Thoracic aorta (tissue), 2 donors: ENCODE measurements at places on chromosomes 4 and X. TPM values are rescaled to one million over a fixed set of nuclear protein-coding genes. Genes with fewer than 3 reads are reported as not detected.

Gene BEND2
- not detected for total RNA-seq

DNA sequence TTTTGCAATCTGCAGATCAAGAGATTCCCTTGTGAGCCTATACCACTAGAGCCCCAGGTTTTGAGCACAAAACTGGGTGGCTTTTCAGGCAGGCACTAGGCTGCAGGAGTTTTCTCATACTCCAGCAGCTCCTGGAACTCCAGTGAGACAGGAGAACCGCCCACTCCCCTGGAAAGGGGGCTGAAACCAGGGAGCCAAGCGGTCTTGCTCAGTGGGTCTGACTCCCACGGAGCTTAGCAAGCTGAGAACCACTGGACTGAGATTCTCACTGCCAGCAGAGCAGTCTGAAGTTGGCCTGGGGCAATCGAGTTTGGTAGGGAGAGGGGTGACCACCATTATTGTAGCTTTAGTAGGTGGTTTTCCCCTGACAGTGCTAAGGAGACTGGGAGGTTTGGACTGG is 313.8 kb upstream of the TEX13C start:
- no peak for DNase-seq

Gene XAGE2
- not detected for total RNA-seq

DNA sequence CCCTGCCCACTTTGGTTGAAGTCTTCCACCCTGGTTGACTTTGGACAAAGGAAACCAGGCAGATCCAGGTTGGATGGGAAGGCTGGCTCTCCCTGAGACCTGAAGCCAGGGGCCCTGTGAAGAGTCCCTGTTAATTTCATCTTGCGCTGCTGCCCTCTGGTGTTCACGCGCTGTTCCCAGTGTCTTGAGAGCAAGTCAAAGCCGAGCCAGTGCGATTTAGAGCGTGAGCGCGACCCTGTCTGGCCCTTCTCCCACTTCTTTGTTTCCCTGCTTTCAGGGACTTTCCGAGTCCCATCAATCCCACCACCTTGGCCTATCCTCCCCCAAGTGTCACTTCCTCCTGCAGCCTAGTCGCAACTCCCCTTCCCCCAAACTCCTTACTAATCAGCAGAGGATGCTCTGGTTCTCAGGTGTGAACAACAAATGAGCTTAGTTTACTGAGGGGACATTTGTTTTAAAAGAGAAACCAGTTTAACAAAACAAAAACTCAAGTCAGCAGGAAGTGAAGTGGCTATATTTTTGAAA is 25.8 kb upstream of the CHRNA9 start:
- peak; percentile 74 for DNase-seq

Gene FAM184B
- total RNA-seq, result not detected

Gene SFRP2
- 70.4 TPM for total RNA-seq

DNA sequence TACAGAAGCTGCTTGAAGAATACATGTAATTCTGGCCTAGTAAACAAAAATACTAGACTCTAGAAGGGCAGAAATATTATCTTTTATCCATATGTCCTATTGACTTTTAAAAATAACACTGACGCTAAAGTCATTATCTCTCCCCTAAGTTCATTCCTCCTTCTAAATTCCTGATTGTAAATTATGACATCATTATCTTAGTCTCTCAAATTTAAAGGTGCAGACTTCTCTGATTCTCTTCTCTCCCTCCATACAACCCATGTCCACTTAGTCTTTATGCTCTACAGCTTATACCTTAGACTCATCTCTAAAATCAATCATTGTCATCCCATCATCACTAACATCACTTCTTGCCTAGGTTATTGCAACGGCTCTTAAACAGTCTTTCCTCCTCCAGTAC is 327.9 kb upstream of the GRIA3 start:
- no peak for DNase-seq

GRCh38 chrX:75115707-75116413 is 40.2 kb downstream of the ABCB7 start:
- DNase-seq, result no peak

- DNase-seq, result no peak
Observed at GRCh38 chr4:102809190-102809589, 18.2 kb downstream of the UBE2D3 start.

Gene CCDC149
- 11.8 TPM for total RNA-seq

DNA sequence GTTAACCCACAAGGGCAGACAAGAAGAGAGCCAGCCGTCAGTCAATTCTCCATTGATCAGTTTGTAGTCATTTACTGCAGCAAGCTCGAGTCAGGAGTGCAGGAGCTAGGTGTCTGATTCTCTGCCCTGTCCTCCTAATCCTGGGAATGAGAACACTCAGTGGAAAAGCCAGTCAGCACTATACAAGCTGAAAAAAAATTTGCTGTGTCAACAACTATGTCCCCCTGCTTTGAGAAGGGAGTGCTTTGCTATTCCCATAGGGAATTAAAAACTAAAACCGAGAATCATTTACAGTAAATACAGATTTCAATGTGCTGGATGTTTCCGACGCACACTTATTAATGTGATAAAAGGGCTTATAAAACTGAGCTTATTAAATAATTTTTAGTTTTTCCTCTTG is 84.2 kb downstream of the GRIA2 start:
- no peak for DNase-seq

DNA sequence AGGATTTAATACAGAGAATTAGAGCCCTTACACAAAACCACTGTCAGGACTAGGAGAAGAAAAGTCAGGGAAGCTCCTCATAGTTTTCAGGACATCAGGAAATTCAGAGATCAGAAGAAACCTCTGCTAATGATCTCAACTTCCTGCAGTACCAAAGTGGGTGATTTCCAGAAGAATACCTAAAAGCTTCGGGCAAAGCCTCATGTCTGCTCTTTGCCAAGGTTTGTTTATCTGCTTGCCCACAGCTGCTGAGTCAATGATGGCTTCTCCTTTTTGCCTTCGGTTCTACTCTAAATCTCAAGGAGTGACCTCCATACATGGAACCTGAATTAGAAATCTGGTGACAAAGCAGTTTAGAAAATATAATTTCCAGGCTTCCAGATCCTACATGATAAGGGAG is 68.4 kb downstream of the USP38 start:
- no peak for DNase-seq
